ENCODE measurements at places on chromosomes 3 and 15. TPM values are rescaled to one million over a fixed set of nuclear protein-coding genes. Genes with fewer than 3 reads are reported as not detected.

AP3B2 gene
- total RNA-seq, result 2.6 TPM

ATP13A5 gene
- not detected for total RNA-seq

ARRDC4 gene
- total RNA-seq, result 49.5 TPM

CD80 gene
- total RNA-seq, result 0.58 TPM

LIPC gene
- total RNA-seq, result not detected

JMJD7 gene
- total RNA-seq, result 12.8 TPM

ALG1L2 gene
- not detected for total RNA-seq

SAMMSON gene
- total RNA-seq, result 2.9 TPM

CELSR3 gene
- 0.78 TPM for total RNA-seq

RAD54L2 gene
- 14.5 TPM for total RNA-seq

CCDC14 gene
- 15.0 TPM for total RNA-seq

SLC38A3 gene
- 0.35 TPM for total RNA-seq

RTP3 gene
- total RNA-seq, result not detected

PCLAF gene
- not detected for total RNA-seq

SH3GL3 gene
- not detected for total RNA-seq

XIRP1 gene
- total RNA-seq, result not detected

TRIP4 gene
- total RNA-seq, result 7.7 TPM

FBXO40 gene
- not detected for total RNA-seq

CORO2B gene
- 9.1 TPM for total RNA-seq

OCA2 gene
- total RNA-seq, result 1.1 TPM

SKOR1 gene
- 0.67 TPM for total RNA-seq

CLRN1 gene
- not detected for total RNA-seq

CLDN16 gene
- not detected for total RNA-seq

ARPC4 gene
- total RNA-seq, result 159 TPM

TRPM1 gene
- not detected for total RNA-seq

ESYT3 gene
- total RNA-seq, result 0.93 TPM

CNTN3 gene
- total RNA-seq, result 1.8 TPM

SLCO2A1 gene
- total RNA-seq, result 12.0 TPM

TM4SF18 gene
- 8.1 TPM for total RNA-seq

RBMS3 gene
- total RNA-seq, result 76.0 TPM

GCSAM gene
- 0.42 TPM for total RNA-seq

CLDN11 gene
- total RNA-seq, result 1.9 TPM

ZNF385D gene
- total RNA-seq, result 12.8 TPM

SLC28A1 gene
- total RNA-seq, result not detected

GOLGA6A gene
- 1.3 TPM for total RNA-seq

CHRNA5 gene
- total RNA-seq, result 4.0 TPM

ALPK3 gene
- 30.0 TPM for total RNA-seq

XCR1 gene
- total RNA-seq, result not detected

CRTC3 gene
- total RNA-seq, result 63.8 TPM
